ENCODE measurements at places on chromosomes 11 and 22.

DNA sequence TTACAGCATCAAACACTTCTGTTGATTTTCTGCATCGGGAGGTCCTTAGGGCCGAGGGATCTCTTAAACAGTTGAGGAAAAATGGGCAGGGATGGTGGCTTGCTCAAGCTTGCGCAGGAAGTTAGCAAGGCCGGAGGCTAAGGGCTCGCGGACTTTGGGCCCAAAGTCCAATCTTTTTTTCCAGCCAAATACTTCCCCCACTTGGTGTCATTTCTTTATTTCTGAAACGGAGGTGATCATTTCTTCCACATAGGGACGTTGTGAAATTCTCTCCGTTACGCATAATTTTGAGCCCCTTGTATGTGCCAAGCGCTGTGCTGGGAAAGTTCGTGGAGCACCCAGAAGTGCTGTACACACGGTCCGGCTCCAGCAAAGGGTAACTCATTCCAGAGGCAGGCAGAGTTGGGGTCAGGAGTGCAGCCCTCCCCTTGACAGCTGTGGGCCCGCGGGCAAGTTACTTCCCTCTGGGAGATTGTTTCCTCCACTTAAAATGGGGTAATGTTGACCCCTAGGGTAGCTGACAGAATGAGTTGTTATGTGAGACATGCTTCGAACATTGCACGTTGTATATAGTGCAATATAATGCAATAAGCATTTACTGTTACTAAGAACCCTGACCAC lies 809 bp downstream of the MIEF1 start:
- no peak for DNase-seq

DNA sequence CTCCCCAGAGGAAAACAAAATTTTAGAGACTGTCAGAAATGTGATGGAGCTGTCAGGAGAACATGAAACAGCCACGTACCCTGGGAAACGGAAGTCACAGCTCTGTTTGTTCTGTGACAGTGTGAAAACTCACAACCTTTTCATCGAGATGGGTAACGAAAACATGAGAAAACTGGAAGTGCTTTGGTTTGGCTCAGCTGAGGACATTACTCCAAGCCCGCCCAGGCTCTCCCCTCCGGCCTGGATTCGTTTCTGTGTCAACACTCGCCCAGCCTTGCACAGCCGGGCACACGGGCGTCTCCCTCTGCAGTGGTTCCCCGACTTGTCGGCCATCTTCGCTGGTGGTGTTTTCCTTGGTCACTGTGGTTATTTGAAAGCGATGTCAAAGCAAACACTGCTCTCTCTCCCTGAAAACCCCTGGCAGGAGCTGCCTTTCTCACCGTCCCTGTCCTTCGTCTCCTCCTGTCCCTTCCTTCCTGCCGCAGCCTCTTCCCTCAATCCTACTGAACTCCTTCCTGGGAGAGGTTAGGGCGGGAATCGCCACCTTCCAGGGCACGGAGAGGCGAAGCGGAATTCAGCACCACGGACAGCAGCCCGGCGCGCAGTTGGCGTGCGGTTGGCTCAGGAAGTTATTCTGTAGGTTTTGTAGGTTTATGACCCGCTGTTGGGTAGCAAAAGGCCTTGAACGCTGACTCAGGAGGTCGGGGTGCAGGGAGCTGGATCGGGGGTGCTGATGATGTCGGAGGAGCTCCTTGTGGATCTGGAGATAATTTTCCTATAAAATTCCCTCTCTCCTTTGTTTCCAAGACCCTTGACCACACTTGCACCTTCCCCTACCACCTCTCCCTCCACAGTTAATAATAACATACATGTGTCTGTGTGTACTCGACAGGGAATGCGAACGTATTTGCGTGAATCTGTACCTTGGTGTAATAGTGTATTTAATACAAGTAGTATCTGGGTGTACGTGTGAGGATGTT lies 13.1 kb upstream of the RPS19BP1 start:
- peak; percentile 68 for DNase-seq

DNA sequence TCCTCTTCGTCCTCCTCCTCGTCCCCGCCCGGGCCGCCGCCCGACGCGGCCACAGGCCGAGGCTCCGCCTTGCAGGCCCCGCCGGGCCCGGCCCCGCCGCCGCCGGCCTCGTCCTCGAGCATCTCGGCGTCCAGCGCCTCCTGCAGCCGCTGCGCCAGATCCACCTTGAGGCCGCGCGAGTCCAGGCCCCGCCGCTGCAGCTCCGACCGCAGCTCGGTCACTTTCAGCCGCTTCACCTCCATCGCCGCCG lies 417 bp downstream of the HNRNPUL2 start:
- DNase-seq = no peak

DNA sequence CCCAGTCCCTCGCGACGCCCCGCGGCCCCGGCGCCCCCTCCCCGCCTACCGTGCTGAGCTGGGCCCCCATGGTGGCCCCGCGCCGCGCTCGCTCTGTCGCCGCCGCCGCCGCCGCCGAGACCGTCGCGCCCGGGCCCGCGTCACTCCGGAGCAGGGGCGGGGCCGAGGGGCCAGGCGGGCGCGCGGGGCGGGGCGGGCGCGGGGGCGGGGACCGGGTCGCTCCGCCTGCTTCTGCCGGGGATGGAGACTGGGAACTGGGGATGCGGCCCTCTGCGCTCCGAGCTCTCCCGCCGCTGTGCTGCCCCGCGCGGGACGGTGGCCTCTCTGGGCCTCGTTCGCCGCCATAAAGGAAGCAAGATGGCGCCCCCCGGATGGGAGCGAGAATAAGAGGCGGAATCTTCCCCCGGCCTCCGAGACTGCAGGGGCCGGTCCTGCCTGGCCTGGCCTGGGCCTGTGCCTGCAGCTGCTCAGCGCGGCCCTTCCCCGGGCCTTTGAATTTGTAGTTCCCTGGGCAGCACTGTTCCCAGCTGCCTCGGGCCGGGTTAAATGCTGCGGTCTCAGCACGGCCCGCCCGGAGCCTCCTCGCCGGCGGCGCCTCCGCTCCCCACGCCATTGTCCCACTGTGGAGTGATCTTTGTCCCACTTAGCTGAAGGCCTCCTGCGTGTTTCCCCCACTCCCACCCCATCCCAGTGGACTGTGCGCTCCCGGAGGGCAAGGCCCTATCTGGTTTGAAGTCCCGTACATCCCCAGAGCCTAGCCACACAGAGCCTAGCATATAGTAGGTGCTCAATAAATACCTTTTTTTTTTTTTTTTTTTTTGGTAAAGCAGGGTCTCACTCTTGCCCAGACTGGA lies at the start of gene CYB5R3:
TSS of gene CYB5R3 (minus strand) at position 147 of the 854 bp plus-strand sequence. CDS start at position 70, 77 bp downstream.
- peak; percentile 76 for DNase-seq

- DNase-seq = peak; percentile 79
Observed at GRCh38 chr11:61026121-61027031, 54.9 kb downstream of the CD6 start.

DNA sequence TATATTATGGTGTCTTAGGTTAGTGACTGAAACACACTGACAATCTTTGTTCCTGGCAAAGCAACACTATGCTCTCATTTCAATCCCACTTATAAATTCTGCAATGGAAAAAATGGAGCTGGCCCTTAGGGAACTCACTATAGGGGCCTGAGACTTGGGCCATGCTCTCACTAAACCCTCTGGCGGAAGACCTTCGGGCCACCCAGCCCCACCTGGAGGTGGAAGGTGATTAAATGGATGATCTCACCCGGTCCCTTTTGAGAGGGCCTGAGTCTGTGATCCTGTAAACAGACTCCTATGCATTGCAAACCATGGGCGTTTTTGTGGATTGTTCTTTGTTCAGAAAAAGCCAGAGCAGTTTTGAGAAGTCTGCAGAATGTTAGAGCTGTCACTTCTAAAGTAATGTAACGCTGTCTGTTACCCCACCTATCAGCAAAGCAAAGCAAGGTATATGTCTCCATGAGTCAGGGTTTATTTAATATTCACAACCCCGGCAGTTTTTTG lies 17.0 kb upstream of the CDON start:
- no peak for DNase-seq

DNA sequence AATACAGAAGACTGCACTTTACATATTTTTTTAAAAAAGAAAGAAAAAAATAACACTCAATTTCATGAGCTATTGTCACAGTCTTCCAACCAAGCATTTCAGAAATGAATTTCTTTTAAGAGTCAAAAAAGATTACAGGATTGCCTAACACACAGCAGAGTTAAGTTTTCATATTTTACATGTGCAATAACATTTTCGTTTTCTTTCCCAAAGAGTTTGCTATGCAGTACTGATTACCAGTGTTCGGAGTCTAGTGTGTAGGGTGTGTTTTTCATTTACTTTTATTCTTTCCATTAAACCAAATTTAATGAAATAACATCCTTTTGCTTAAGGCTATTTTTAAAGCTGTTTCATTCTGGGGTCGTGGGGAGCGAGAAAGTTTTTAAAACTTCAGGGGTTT lies 53.2 kb downstream of the MN1 start:
- no peak for DNase-seq

GRCh38 chr11:9176550-9176949 lies 85.2 kb upstream of the SCUBE2 start:
- no peak for DNase-seq

DNA sequence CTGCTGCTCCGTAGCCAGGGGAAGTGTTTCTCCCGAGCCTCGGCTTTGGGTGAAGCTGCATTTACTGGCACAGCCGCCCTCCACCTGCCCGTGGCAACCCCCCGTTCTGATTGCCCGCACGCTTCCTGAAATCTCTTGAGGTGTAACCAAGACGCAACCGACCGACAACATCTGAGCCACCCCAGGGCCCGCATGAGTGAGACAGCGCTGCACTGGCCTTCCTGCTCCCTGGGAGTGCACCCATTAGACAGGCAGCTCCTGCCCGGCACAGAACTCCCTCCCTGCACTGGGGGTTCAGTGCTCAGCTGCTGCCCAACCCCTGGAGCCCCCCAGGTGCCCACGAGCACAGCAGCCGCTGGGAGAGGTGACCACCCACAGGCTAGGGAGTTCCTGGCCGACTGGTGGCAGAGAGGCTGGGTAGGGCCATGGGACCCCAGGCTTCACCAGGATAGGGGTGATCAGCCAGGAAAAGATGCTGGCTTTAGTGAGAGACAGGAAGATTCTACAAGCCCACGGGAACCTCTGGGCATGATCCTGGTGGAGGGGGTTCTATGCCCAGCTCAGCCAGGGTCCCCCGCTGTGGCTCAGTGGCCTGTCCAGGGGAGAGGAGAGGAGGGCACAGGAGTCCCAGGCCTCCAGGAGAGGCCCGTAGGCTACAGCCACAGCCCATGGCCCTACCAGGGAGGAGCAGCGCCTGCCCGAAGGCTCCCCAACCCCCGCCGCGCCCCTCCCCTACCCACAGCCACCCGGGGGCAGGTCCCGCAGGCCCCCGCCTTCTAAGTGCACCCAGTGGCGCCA lies 14.6 kb downstream of the PLXNB2 start:
- DNase-seq = no peak

- DNase-seq = no peak
Observed at GRCh38 chr22:24186352-24186740, 5.1 kb downstream of the SUSD2 start.

GRCh38 chr11:64224891-64225607 lies 937 bp downstream of the TRPT1 start:
- no peak for DNase-seq

DNA sequence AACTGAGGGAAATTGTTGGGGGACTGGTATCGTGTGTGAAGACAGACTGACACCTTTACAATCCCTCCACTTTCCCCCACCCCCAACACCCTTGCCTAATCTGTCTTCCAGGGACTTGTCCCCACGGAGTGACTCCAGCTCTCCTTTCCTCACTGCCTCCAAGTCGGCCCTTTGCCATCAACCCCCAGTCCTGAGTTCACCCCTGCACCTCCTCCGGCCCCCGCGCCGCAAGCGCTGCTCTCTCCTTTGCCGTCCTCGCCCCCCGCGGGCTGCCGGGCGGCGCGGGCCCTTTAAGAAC lies 183 bp upstream of the ABCG4 start:
- DNase-seq = no peak

DNA sequence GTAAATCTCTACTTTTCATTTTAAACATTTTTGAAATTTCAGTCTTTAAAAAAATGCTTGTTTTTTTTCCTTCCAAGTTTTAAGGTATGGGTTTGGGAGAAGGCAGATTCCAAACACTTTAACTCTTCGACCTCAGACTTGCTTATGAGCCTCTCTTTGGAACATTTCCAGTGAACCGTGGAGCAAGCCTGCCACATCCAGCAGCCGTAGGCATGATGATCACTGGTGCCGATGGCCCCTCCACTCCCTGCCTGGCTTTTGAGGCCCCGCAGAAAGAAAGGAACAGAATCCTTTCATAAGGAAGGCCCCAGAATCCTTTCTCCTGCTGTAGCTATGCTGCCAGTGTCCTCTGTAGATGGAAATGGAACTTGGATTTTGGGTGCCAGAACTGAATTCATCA lies 50.7 kb downstream of the BMAL1 start:
- no peak for DNase-seq

- DNase-seq = no peak
Observed at GRCh38 chr11:118184784-118185579, 8.5 kb upstream of the SCN2B start.

DNA sequence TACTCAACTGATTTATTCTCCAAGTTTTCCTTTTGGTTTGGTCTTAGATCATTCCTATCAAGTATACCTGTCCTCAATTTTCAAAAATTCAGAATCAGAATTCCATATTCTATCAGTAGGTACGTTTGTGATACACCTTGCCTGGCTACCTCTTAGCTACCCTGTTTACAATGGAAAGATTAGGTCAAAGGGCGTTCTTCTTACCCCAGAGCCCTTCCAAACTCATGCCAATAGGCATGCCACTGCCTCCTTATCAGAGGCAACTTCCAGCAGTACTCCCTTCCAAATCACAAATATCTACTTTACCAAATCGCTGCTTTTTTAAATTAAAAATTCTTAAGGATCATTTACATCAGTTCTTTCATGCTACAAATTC lies 1.0 kb downstream of the PATL1 start:
- no peak for DNase-seq

DNA sequence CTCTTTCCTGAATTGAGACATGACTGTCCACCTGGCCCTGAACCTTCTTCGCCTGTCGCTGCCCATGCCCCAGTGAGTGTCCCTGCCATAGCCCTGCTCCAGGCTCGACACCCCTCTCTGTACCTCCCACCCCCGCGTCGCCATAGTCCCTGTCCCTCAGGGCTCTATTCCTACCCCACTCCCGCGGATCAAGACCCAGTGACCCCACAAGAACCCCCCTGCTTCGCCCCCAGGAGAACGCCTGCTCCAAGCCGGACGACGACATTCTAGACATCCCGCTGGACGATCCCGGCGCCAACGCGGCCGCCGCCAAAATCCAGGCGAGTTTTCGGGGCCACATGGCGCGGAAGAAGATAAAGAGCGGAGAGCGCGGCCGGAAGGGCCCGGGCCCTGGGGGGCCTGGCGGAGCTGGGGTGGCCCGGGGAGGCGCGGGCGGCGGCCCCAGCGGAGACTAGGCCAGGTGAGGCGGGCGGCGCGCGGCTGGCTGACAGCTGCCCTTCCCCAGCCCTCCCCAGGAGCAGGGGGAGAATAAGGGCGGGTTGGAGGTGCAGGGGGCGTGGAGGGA lies 5.6 kb downstream of the NRGN start:
- DNase-seq = no peak

GRCh38 chr22:22771696-22772377 lies 115.8 kb upstream of the IGLL5 start:
- no peak for DNase-seq

GRCh38 chr22:41469218-41469851 lies 418 bp downstream of the ACO2 start:
- DNase-seq = no peak

- no peak for DNase-seq
Observed at GRCh38 chr11:34775417-34775888, 140.7 kb downstream of the APIP start.

- DNase-seq = no peak
Observed at GRCh38 chr11:46523290-46523689, 70.5 kb downstream of the AMBRA1 start.

GRCh38 chr11:121105063-121105480 lies 4.0 kb downstream of the TECTA start:
- no peak for DNase-seq

Data from CD4-positive, alpha-beta T cell treated with Interleukin-4 for 1 hour (primary cell).